ENCODE measurements at places on chromosomes 3 and 15.

DNA sequence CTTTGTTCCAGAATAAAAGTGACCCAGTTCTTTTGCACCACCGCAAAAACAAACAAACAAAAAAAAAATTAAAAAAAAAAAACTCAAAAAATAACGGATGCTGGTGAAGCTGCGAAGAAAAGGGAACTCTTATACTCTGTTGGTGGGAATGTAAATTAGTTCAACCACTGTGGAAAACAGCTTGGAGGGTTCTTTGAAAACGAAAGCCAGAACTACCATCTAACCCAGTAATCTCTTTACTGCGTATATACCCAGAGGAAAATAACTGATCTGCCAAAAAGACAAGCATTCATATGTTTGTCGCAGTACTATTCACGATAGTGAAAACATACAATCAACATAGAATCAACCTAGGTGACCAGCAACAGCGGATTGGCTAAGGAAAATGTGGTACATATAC lies 298.9 kb upstream of the CBLB start:
- no peak for DNase-seq

GRCh38 chr3:146100825-146101444 lies 60.0 kb downstream of the PLOD2 start:
- DNase-seq: no peak

DNA sequence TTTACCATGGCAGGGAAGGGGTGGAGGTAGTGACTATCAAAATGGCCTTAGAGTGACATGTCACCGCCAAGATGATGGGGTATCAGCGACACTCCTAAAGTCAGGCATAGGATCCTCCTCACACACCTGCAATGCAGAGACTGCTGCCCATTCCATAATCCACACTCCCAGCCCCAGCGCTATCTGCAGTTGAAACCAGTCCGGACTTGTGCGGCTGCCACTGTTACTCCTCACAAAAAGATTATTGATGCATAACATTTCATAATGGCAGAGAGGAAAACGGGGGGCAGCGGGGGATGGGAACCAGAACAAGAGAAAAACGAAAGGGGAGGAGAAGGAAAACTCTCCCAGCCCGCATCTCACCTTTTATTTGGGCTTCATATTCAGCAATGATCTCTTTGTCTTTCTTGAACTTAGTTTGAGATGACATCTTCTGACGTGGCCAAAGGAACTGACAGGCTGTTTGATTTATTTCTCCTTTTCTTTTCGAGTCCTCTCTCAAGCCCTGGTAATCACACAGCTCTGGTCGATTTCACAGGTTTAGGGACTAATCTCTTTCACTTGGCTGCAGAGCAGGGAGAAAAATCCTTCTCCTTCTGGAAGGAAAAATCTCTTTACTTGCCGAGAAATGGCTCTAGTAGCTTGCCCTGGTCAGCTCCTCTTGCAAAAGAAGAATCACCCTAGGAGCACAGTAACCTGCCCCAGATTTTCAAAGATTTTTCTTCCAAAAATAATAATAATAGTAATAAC lies 749 bp downstream of the SRGAP3 start:
- no peak for DNase-seq

GRCh38 chr15:89326316-89326715 lies 8.3 kb downstream of the POLG start:
- DNase-seq: no peak

DNA sequence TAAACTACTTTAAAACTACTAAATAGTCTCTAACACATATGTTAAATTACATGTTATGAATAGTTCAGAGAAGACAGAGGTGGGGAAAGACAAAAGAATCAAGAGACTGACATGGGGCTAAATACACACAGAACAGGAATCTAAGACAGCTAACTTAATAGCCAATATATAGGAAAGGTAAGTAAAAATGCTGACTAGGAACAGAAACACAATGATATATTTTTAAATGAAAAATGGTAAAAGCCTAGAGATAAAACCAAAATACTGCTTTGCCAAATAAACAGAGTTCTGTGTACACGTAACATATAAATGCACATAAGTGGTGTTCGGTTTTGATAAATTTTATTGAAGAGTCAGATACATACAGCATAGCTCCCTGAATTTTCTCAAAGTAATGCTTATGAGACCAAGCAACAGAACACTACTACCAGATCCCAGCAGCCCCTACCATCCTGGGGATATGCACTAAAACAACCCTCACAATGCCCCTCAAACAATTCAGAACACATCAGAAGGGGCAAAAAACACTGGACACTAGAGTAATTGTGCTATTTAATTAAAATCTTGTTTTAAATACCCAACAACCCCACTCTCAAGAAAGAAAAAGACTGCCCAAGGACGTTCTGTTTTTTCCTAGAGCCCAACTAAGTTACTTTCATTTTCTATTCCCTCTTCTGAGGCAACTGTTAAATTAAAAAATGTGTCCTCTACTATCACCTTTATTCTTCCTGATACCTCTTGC lies 121.1 kb downstream of the ADAM10 start:
- no peak for DNase-seq

DNA sequence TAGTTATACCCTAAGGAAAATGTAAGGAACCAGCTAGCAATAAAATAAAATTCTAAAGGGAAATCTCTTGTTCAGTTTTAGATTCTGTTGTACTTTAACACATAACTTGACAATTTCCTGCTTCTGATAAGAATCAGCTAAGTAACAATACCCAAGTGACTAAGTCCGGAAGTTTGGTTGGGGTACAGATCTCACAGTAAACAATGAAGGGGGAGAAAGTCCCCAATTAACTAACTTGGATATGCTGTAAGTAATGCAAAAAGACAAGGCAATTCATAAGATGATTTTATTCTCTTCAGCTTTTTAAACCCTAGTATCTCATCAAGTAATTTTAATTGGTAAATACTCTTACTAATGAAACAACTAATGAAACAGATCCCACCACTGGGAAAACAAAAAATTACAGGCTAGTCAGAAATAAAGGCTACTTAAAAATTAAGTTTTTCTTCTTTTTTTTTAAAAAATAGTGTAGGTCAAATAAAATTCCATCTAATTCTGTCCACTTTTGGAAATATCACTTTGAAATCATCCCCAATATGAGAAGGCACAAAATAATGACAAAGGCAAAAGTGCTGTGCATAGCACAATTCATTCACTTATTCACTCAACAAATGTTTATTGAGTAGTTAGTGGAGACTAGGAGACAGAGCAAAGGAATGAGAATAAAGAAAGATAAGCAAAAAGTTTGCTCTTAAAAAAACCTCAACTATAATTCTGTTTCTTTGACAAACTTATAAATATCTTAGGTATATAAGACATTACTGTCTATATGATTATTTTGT lies 37.8 kb upstream of the IL20RB start:
- DNase-seq: no peak

DNA sequence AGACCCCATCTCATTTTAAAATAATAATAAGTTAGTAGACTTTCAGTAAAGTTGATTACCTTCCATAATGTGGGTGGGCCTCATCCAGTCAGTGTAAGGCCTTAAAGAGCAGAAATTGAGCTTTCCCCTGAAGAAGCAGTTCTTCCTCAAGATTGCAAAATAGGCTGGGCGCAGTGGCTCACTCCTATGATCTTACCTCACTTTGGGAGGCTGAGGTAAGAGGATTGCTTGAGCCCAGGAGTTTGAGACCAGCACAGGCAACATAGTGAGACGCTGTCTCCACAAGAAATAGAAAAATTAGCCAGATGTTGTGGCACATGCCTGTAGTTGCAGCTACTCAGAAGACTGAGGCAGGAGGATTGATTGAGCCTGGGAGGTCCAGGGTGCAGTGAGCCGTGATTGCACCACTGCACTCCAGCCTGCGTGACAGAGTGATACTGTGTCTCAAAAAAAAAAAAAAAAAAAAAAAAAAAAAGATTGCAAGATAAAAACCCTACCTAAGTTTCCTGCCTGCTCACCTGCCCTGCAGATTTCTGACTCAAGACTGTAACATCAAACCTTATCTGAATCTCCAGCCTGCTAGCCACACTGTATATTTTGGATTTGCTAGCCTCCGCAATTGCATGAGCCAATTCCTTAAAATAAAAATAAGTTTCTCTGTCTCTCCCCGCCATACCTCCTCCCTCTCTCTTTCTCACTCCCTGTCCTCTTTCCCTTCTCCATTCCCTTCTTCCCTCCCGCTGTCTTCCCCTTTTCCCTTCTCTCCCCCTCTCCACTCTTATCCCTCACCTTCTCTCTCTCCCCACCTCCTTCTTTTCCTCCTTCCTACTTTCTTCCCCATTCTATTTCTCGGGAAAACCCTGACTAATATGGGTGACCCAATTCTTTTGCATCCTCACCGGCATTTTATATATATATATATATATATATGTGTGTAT lies 16.9 kb downstream of the KLHL18 start:
- no peak for DNase-seq

DNA sequence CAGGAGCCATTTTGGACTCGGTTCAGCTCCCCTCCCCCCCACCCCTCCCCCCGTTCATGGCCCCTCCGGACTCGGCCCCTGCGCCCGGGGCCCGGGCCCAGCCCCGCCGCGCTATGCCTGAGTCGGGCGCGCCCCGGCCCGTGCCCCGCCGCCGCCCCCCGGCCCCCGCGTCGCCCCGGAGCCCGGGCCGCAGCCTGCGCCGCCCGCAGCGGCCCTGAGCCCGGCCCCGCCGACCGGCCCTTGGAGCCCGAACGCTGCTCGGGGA lies 155 bp downstream of the ACVR2B start:
- DNase-seq: no peak

DNA sequence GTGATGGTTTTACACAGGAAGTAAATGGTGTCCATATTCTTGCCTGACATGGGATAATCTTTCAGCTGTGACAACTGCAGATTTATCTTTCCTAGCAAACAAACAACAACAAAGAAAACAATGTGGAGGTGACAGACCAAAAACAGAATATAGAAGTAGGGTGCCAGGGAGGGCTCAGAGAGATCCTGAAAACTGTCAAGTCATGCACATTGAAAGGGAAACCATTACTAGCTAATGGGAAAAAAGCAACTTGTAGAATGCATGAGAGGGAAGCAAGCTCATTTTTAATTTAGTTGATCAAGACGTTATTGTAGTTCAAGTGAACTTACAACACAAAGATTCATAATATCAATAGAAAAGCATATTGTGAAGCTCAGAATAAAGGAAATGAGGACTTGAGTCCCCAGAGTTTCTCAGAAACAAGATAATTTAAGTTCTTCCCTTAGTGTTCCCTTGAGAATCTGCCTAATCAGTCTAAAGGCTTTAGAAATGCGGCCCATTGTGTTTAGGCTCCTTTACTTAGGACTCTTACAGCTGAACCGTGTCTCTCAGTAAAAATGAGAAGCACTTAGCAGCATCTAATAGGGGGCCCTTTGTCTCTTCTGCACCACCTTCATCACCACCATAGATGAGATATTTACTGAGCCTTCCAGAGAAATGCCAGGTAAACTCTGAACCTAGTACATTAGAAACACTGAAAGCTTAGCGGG lies 115.6 kb upstream of the CADPS start:
- no peak for DNase-seq

- DNase-seq: no peak
These were observed 710 bp downstream of the MECOM start for GRCh38 chr3:169662843-169663160.

GRCh38 chr3:29991198-29991597 lies 615.2 kb upstream of the TGFBR2 start:
- no peak for DNase-seq

- DNase-seq: no peak
These were observed 98.8 kb downstream of the FNDC3B start for GRCh38 chr3:172138193-172138537.

DNA sequence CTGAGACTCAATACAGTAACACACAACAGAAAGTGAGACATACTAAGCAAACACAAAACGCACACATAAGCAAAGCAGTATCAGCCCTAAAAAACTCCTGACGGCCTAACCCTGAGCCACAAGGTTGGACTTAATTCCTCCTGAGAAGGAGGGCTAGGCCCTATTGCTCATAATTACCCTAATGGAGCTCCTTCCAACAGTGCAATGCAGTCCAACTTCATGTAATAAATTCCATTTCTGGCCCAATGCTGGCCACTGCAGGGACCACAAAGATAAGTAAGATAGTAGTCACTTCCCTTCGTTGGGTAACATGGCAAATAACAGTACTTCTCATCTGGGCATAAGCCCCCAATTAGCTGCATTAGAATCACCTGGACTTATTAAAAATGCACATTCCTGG lies 4.2 kb downstream of the VPS39 start:
- DNase-seq: no peak

GRCh38 chr15:71747128-71748083 lies 62.9 kb upstream of the NR2E3 start:
- no peak for DNase-seq

DNA sequence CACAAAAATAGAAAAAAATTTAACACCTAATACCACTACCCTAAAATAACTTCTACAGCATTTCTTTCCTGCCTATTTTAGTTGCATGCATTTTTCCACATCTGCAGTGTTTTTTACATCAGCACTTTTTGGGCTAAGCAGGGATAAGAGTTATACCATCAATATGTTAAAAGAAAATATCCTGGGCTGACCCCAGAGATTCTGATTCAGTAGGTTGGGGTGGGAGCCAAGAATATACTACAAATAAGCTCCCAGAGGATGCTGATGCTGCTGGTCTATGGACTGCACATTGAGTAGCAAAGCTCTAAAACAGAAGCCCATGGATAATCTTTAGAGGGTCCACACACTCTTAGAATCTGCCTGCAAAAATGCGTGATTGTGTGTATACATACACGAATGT lies 14.8 kb downstream of the FYCO1 start:
- no peak for DNase-seq

- DNase-seq: no peak
These were observed 889.8 kb upstream of the NR2F2 start for GRCh38 chr15:95440712-95441111.

DNA sequence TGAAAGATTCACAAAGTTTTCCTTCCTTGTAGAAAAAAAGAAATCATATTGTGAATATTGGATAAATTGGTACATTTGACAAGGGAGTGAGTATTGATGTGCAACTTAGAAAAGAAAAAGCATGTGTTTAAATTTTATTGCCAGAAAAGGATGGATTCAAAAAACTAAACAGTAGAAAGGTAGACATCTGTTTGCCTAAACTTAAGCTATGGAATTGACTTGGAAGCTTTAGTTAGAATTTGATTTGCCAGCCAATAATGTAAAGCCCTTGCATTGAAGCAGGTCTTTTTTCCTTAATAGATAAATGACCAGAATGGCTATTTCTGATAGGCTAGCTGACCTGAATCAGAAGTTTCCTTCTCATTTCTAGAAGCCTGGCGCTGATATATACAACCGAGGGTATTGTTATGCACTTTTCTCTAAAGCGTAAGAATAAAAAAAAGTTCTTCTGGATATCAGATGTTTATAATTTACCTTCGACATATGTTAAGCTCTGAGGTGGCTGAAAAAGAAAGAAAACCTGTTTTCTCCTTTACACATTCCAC lies 4.2 kb downstream of the RARB start:
- DNase-seq: no peak
